Left lobe of liver (tissue), 2 donors: ENCODE measurements at places on chromosomes 7 and 10. TPM values are rescaled to one million over a fixed set of nuclear protein-coding genes. Genes with fewer than 3 reads are reported as not detected.

The MACROH2A2 gene
- total RNA-seq: 5.3 TPM

The CPXM2 gene
- 0.45 TPM for total RNA-seq

The MAGI2 gene
- 2.9 TPM for total RNA-seq

The ASIC3 gene
- total RNA-seq: 2.2 TPM

The IL2RA gene
- total RNA-seq: 1.3 TPM

The SORBS1 gene
- total RNA-seq: 57.9 TPM

The RBP4 gene
- total RNA-seq: 6,485 TPM

The DLX5 gene
- not detected for total RNA-seq

The SFRP4 gene
- total RNA-seq: 0.05 TPM

The CYP17A1 gene
- total RNA-seq: 3.7 TPM

The PAOX gene
- 18.0 TPM for total RNA-seq

The ACTR1A gene
- total RNA-seq: 25.5 TPM

The CLRN3 gene
- total RNA-seq: 25.1 TPM

The CAMK2B gene
- 5.0 TPM for total RNA-seq

The FFAR4 gene
- total RNA-seq: 0.25 TPM

The HTR5A gene
- not detected for total RNA-seq

The HOGA1 gene
- 66.2 TPM for total RNA-seq

The DGKB gene
- total RNA-seq: 0.33 TPM

The PAPOLB gene
- total RNA-seq: not detected

The SYT15 gene
- total RNA-seq: 0.65 TPM

The PRSS1 gene
- total RNA-seq: 19.7 TPM

The HGF gene
- total RNA-seq: 19.2 TPM

The STEAP2 gene
- total RNA-seq: 0.81 TPM

The SPDYE8 gene
- not detected for total RNA-seq

The CFAP69 gene
- total RNA-seq: 1.7 TPM

The CYP3A4 gene
- total RNA-seq: 1,005 TPM

The WASHC2A gene
- 10.6 TPM for total RNA-seq

The RNF32 gene
- 1.0 TPM for total RNA-seq

The PRSS37 gene
- total RNA-seq: not detected

The CYP3A7 gene
- 17.5 TPM for total RNA-seq

The TAS2R5 gene
- 0.45 TPM for total RNA-seq

The AKR1C4 gene
- 292 TPM for total RNA-seq

The MTERF1 gene
- 6.6 TPM for total RNA-seq

The OR2A12 gene
- total RNA-seq: not detected

The SKIDA1 gene
- total RNA-seq: 3.4 TPM

The NPTX2 gene
- 0.38 TPM for total RNA-seq

The SPDYE1 gene
- total RNA-seq: not detected

The STAG3 gene
- total RNA-seq: 3.1 TPM

The KIAA1549 gene
- total RNA-seq: 0.53 TPM

The MRC1 gene
- total RNA-seq: 30.9 TPM

The NME8 gene
- not detected for total RNA-seq

The FGF8 gene
- total RNA-seq: not detected

The SUPV3L1 gene
- 15.7 TPM for total RNA-seq

The RAPGEF5 gene
- total RNA-seq: 21.2 TPM
